ENCODE measurements at places on chromosomes 7 and 10.

DNA sequence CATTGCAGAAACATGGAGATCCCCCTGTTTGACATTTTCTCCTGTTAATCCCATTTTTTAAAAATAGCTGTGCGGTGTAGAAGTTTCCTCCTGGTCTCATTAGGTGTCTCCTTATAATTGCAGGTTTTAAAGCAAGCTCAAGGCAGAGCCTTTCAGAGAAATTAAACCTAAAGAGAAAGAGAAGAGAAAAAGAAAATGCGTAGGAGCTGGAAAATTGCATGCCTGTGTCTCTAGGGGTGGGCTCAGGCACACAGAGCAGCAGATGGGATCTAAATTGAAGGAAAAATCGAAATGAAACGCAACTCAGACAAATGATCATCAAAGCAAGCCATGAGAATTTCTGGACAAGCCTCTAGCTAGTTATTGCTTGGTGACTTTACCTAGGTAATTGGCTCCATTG lies 40.1 kb downstream of the GPR26 start:
- DNase-seq = no peak

- DNase-seq = no peak
Observed at GRCh38 chr7:141575164-141575563, 24.0 kb downstream of the AGK start.

DNA sequence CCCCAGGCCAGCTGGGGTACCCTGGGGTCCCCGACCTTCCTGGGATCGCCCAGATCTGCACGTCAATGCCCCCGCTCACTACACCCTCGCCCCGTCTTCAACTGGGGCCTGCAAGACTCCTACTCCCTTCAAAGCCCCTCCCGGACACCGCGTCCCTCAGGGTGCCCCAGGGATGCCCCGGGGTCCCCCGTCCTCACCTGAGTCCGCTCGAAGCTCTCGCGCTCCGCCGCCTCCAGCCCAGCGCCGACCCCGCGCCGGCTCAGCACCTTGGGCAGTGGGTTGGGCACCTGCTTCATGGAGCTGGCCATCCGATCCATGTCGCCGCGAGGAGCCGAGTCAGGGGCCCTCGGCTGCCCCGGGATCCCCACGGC lies at the start of gene HIP1:
Gene HIP1 (minus strand): TSS at position 338 of the 371 bp plus-strand sequence. CDS start 21 bp downstream, at position 317.
- no peak for DNase-seq

- no peak for DNase-seq
Observed at GRCh38 chr10:72615970-72616369, 9.9 kb downstream of the MICU1 start.

GRCh38 chr10:48437546-48437945 lies 131.1 kb downstream of the MAPK8 start:
- DNase-seq = no peak

- DNase-seq = no peak
Observed at GRCh38 chr10:52967806-52968795, 195.5 kb upstream of the MBL2 start.

- peak; percentile 87 for DNase-seq
Observed at GRCh38 chr7:70693686-70694433, 438.1 kb upstream of the GALNT17 start.

- no peak for DNase-seq
Observed at GRCh38 chr7:99368750-99369389, 5.7 kb upstream of the ARPC1B start.

DNA sequence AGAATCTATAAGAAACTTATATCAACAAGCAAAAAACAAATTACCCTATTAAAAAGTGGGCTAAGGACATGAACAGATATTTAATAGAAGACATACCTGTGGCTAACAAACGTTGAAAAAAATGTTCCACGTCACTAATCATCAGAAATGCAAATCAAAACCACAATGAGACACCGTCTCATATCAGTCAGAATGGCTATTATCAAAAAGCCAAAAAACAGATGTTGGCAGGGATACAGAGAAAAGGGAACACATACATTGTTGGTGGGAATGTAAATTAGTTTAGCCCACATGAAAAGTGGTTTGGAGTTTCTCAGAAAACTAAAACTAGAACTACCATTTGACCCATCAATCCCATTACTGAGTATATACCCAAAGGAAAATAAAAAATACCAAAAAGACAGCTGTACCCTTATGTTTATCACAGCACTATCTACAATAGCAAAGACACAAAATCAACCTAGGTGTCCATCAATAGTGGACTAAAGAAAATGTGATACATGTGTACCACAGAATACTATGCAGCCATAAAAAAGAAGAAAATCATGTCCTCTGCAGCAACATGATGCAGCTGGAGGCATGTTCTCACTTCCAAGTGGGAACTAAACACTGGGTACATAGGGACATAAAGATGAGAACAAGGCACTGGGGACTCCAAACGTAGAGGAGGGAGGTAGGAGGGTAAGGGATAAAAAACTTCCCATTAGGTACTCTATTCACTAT lies 83.8 kb upstream of the TMEM168 start:
- no peak for DNase-seq

DNA sequence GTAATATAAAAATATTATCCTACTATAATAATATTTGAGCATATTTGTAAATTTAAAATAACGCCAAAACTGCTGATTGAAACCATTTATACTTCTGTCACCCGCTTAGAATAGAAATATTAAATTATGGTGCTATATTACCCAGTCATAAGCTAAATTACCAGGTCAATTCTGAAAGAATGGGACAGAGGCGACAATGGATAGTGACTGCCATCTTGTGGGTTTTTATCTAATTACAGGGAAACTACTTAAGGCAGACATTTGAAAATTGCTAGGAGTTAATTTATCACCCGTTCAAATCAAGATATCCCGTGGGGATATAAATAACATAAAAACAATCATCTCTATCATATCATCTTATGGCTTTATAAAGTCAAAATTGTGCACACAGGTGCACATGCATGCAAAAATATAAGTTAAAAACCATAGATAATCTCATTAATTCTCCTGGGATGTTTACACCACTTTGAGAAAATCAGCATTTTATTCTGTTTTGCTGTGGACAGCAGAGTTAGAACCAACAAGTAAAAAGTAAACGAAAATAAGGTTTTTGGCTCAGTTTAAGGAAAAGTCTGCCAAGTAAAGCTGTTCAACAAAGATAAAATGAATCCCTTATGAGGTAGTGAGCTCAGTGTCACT lies 41.3 kb upstream of the HPSE2 start:
- no peak for DNase-seq

All from left ventricle myocardium superior (tissue), 1 donor.